ENCODE measurements at places on chromosomes 13 and 19.

DNA sequence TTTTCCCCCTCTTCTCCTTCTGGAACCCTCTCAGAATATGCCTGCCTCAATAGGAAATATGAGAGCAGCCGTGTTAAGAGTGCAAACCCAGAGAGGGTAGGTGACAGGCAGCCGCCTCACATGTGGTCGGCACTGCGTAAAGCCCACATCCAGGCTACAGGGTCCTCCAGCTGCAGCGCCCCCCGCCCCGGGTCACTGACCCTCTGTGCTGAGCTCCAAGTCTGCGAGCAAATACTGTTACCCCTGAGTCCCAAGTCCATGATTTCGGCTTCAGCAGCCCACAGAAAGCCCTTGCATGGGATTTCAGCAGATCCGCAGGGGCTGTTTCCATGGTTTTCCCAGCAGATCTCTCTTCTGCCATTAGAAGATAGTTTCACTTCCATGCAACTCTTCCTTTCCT, 186.9 kb upstream of the IRS2 start:
- DNase-seq, result no peak

GRCh38 chr13:48873587-48873986, 102.1 kb upstream of the FNDC3A start:
- DNase-seq, result no peak

DNA sequence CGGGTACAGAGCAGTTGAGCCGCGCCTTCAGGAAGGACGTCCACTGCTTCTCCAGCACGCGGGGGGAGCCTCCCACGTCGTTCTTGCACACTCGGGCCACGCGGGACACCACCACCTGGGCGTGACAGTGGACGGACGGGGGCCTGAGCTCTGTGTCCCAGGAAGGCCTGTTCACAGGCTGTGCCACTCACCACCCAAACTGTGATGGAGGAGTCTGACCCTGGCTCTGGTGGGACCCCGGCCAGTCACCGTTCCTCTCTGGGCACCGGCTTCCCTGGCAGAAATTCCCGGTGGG, 7.0 kb downstream of the SEMA6B start:
- DNase-seq, result no peak

DNA sequence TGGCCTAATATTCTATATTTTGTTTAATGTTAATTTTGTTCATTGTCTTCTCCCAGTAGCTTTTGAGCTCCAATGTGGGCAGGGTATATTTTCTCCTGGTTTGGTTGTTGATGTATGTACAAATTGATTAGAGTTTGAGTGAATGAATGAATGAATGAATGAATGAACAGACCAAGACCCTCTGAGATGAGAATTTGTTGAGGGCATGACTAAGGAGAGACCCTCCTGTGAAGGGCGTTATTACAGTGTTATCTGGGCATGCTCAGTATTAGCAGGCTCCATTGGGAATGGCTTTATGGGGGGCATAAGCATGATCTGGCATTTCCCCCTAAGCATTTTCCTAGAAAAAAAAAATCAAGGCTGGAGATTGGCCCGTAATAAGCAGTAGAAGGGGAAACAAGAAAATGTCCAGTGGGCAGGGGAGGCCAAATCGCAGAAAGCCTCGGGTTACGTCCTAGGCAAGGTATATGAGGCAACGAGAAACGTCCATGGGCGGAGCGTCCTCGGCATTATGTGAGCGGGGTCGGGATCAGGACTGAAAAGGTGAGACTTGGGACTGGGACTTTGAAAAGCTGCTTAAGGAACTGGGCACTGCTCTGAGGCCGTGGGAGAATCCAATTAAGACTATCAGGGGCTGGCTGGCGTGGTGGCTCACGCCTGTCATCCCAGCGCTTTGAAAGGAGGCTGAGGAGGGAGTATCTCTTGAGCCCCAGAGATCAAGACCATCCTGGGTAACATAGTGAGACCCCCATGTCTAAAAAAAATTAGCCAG, 904 bp upstream of the ARHGAP33 start:
- DNase-seq, result no peak

GRCh38 chr13:85799097-85799582, at the start of gene SLITRK6:
TSS of gene SLITRK6 (minus strand) at chr13:85799419. CDS start at chr13:85796508, 2,911 bp downstream.
- no peak for DNase-seq

DNA sequence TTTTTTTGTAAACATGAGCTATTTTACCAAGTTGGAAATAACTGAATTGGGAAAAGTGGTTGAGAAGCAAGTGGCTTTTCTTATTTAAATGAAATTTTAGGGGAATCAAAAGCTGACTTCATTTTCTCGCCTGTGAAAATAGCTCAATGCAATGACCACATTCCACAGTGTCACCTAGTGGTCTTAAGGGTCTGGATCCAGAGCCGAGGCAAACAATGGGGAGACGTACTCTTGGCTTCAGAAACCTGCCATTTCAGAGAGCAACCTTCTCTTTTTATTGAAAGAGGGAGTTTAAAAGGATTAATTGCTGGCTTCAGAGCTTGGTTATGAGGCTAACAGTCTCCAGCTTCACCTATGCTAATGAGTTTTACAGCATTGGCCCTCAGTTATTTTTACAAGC, 39.7 kb upstream of the RXFP2 start:
- no peak for DNase-seq

GRCh38 chr19:17926044-17926443, 6.8 kb upstream of the CCDC124 start:
- DNase-seq, result no peak

- no peak for DNase-seq
These were observed 412.8 kb downstream of the SLITRK6 start for GRCh38 chr13:85386424-85386823.
